HCT116 (cell line): ENCODE measurements at places on chromosomes 5 and 9. TPM values are rescaled to one million over a fixed set of nuclear protein-coding genes. Genes with fewer than 3 reads are reported as not detected.

DNA sequence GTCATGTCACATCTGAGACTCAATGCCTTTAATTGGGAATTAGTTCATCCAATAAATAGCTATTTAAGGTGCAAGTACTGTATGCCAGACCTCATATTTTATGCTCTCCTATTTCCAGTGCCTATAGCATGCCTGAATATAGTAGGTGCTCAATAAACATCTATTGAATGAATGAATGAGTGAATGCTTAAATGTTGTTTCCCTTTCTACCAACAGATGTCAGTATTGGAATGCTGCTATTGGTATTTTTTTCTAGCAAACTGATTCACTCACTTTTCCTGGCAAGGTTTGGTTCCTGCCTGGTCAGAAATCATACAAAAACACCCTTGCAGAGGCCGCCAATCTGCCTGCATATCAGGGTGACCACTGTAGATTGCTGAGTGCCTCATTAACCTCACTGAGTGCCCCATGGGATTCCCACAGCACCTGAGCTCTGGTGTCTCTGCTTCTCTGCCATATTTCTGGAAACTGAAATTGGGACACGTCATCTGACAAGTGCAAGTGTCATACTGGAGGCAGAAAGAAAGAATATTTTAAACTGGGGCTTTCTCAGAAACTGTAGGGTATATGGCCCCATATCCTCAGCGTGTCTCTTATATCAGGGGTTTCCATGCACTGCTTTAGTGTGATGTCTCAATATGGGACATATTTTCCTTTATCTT, 359.7 kb downstream of the TRIM32 start:
- no peak for DNase-seq

DNA sequence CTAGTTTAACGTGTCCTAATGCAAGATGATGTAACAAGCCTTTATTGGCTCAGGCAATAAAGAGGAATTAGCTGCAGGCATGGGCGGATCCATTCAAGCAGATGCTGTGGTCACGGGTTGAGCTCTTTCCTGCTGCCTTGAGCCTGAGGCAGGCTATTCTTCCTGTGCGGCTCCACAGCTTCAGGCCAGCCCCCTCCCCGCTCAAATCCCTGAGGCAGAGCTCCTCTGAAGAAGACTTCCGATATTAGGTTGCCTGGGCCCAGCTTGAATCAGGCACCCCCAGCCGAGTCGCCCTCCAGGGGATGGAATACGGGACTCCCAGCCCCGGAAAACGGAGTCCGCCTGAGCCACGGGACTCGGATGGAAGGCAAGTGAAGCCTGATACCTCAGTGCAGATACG, 95.0 kb upstream of the RUFY1 start:
- no peak for DNase-seq

GRCh38 chr9:4027606-4028005, 272.3 kb downstream of the GLIS3 start:
- no peak for DNase-seq

DNA sequence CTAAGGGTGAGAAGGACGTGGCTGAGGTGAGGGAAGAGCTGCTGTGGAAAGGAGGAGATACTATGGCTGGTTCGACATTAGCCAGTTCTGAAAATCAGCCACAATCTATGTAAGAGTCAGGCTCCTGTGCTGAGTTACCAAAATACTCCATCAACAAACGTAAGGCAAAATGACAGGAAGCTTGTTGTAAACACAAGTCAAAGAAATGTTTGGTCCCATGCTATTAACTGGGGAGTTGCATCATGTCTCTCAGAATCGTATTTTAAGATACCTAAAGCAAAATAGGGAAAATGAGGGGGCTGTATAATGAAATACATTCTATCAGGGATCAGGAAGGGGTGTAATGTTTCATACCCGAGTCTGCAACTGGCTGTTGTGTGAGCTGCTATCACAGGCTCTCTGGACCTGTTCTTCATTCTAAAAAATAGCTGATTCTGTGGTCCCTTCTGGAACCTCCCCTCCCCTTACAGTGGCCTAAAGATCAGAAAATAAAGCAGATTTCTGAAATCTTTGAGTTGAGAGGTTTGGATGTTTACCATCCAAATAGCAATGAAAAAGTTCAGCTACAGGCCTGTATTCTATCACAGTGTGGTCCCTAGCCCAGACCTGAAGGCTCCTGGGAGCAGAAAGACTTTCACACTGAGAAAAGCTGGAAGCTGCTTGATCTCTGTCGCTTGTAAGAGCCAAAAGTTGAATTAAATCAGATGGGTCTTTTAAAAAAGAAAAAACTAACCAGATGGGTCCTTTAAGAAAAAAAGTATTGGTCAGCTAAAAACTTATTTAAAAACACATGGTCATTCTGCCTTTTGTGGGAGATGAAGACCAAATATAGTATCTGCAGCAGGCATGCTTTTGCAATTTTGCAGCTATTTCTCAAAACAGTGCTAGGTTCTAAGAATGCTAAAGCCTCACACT, 97.8 kb upstream of the SMC5 start:
- DNase-seq: no peak

DNA sequence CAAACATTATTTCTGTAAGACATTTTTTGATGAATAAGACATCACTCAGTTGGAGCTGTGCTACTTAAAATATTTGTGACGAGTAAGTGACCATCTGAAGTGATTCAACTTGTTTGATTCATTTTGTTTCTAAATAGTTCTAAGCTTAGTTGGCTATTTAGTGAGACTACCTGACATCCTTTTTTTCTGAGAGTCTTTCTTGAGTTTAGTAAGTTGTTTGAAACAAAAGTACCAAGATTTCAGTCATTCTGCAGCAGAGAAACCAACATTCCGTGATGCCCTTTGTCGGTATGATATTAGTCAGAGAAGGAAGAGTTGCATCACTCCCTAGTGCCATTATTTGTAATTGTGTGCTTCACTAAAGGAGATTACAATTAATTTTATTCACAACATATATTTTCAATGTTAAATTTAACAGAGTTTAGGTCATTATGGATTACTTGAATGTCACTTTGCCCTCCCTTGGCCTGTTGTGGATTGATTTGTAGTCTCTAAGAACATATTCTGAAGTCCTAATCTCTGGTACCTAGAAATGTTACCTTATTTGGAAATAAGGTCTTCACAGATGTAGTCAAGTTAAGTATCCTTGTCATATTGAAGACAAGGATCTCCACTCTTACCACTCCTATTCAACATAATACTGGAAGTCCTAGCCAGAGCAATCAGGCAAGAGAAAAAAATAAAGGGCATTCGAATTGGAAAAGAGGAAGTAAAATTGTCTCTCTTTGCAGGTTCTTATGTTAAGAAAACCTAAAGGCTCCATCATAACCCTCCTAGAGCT, 212.2 kb downstream of the PCSK1 start:
- DNase-seq: no peak

GRCh38 chr9:38015906-38016305, 53.1 kb downstream of the SHB start:
- no peak for DNase-seq

GRCh38 chr9:96483197-96483596, 33.2 kb downstream of the HABP4 start:
- no peak for DNase-seq

DNA sequence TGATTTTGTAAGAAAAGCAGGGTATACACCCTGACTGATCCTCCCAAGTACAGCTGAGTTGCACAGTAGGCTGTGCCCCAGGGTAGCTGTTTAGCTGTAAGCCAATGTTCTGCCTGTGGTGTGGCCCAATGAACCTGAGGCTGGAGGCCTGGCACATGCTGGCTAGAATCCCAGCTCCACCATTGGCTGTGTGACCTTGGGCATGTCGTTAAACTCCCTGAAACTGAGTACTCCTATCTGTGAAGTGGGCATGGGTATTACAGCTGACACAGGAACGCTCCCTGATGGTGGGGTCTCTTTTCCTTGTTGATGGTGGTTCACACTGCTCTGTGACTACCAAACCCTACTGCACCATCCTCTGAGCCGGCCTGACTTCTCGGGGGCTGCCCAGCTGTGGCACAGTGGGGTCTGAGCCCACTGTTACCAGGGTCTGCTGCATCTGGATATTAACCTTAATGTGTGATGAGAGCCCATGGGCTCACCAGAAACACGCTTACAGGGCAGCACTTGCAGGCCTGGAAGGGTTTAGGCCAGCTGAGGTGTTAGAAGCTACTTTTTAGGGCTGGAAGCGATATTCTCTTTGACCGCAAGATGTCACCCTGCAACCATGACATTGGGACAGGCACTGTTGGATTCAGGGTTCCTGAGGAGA, 7.0 kb upstream of the GADD45G start:
- DNase-seq: no peak

DNA sequence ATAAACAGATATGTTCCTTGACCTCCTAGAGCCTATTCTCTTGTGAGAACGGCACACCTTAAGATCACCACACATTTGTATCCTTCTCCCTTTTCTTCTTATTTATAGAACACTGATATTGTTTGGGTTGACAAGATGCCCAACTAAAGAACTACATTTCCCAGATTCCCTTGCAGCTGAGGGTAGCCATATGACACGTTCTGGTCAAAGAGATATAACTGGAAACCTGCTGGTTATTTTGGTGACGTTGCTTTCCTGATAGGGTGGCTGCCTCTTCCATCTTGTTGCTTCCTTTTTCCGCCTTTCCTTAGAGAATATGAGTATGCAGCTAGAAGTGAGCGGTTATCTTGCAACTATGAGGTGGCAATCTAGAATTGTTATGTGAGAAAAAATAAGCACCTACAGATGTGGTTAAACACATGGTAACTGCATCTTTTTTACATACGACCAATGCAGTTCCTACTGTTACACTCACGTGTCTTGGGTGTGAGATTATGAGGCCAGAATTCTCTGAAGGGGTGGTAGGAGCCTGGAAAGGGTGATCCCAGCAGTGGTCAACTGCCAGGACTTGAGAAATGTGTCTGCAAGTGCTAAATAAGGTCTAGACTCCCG, 72.9 kb downstream of the SEC61B start:
- peak; percentile 27 for DNase-seq

DNA sequence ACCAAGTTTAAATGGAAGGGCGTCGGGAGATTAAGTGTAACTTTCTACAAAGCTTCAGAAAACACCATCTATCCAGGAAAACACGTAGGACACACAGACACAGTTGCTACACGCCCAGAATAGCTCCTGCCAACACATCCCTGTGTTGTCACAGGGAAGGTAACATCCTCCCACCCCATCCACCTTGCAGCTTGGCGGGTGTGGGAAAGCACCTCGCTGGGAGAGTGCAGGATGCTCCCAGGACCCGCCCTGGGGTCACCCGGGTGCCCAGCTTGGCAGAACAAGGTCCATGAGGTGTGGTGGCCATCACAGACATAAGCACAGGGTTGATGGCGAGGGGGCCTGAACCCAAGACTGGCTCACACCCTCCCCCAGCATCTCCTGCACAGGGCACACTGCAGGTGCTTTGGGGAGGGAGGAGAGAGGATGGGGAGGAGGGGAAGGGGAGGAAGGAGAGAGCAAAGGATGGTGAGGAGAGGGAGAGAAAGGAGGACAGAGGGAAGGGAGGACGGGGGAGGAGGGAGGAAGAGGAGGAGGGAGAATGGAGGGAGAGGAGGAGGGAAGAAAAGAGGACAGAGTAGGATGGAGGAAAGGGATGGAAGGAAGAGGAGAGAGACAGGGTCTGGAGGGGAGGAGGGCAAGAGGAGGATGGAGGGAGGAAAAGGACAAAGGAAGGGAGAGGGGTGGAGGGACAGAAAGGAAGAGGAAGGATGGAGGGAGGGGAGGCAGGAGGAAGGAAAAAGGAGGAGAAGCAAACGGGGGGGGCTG, 37.2 kb downstream of the GOLM1 start:
- no peak for DNase-seq

- DNase-seq: no peak
Measured at GRCh38 chr9:97660847-97661246, 27.2 kb downstream of the NCBP1 start.

GRCh38 chr9:71675105-71675856, 93.0 kb downstream of the CEMIP2 start:
- DNase-seq: no peak

DNA sequence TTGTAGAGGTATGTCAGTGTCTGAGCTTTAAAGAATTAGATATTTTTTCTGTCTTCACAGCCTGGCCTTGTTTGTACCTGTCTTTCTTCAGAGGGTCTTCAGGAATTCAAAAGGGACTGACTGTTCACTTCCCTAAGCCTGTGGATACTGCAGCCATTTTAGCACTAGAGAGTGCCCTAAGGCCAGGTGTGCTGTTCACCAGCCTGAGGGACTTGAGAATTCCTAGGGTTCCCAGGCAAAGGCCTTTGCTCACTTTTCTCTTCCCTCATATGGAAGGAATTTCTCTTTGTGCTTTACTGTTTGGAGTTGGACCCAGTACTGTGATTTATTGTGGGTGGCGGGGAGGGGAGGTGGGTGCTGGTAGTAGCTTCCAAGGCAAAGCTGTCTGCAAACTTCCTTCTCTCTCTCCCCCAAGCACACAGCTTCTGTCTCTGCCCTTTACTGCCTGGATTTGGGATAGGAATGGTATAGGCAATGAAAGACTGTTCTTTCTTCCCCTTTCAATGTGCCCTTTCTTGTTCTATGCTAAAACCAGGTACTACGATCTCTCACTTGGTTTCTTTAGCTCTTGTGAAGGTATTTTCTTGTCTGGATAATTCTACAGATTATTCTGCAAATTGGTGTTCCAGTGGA, 9.7 kb upstream of the LRRC70 start:
- no peak for DNase-seq

- no peak for DNase-seq
Measured at GRCh38 chr5:112643339-112643971, 94.2 kb upstream of the APC start.

DNA sequence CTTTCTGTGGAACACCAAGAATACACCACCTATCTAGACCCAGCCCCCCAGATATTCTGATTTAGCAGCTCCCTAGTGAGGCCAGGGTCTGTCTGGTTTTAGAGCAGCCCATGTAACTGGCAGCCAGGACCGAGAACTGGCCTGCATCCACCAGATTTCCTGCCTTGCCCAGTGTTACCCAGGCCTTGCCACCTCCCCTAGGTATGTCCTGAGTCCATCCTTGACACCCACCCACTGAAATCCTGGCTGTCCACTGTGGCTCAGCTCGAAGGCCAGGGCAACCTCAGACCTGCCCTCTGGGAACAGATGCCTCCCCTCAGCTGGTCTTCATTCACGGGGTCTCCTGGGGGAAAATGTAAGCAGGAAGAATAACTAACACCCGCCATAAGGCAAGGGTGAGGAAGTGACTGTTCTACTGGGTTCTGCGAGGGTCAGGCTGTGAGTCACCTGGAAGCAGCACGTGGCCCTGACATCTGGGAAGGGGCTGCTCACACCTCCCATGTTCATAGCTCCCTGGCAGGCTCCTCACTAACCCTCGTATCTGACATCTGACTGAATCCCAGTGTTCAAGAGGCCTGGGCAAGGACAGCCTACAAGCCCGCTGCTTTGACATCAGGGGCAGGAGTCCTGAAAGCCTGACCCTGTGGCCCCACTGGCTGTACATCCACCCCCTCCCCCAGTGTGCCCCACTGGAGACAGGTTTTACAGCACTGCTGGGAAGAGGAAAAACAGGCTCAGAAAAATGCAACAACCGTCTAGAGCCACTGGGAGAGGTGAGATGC, 72.7 kb downstream of the SEMA4D start:
- DNase-seq: no peak

GRCh38 chr9:82188817-82189216, 200.2 kb downstream of the SPATA31D1 start:
- DNase-seq: no peak

GRCh38 chr5:151758141-151758429, 346 bp downstream of the ATOX1 start:
- no peak for DNase-seq

Gene TRMO
- 10.2 TPM for total RNA-seq

Gene C9orf153
- total RNA-seq: not detected

Gene CTXN3
- not detected for total RNA-seq

Gene ADAMTS13
- total RNA-seq: 9.2 TPM

Gene SLC6A3
- total RNA-seq: not detected

Gene IFNK
- total RNA-seq: not detected

Gene PAPPA
- total RNA-seq: 0.05 TPM
